ENCODE measurements at places on chromosomes 3 and 15.

DNA sequence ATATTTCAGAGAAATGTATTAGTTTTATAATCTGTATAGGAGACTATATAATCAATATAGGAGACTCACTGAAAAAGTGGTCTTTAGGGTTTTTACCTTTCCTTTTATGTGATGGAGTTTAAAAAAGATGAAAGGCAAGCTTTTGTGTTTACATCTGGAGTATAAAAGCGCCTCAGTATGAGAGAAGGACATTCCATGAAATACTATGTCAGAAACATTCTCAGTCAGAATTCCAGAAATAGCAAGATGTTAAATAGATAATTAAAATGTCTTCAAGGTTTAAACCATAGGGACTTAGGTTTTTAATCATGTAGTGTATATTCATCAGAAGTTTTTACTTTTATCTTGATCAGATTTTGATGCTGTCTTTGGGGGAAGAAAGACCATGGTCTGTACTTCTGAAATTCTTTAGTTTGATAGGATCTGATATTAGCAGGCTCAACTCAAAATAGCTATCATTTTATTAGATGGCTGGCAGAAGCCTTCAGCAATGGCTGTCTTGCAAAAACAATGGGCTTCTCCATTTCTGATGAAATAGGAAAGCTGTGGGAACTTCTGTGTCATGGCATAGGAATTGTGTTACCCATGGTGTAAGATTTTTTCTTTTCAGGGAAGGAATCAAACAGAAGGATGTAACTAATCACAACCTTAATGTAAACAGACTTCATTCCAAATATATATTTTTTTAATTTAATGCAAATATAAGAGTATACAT, 209.6 kb upstream of the PLSCR5 start:
- no peak for DNase-seq

DNA sequence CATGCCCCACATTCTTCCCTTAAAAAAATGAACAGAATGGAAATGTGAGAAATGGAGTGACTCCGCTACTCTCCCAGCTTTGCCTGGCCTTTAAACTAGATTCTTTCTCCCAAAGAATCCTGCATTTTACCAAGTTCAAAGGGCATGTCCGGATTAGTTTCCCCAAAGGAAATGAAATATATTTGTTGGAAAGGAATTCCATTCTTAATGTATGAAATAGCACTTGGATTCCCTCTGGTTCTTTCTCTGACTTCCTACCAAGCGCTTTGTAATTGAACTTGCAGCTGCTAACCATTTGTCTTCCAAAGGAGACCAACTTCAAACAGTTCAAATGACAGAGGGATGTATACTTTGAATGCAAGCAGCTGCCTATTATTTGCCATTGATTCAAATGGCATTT, 18.9 kb downstream of the MAP2K1 start:
- DNase-seq, result no peak

GRCh38 chr15:68052431-68052830, 1.7 kb upstream of the PIAS1 start:
- DNase-seq, result no peak

DNA sequence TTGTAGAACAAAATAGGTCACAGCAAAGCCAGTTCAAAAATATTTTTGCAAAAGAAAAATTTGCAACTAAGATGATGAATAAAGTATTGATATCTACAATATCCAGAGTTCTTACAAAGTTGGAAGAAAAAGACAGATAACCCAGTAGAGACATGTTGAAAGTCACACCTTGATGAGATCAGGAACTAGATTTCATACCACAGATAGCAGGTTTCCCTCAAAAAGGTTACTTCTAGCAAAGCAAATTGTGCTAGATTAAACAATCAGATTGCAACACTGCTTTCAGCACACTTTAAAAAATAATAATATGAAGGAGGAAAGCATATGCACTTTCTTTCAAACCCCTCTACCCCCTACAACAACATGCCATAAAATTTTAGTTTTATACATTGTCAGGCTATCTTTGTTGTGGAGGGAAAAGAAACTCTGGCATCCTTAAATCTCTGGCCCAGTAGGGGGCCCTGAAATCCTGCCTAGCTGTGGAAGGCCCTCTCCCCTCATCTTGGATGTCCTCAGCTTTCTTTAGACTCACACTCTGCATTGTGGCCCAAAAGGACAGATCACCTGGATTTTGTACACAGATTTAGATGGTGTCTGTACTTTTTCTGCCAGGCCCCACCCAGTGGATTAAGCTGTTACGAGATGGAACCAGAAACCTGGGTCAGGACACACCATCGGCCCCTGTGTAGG, 50.9 kb downstream of the CCR3 start:
- DNase-seq, result no peak

GRCh38 chr3:23704298-23704697, 101.5 kb upstream of the UBE2E1 start:
- no peak for DNase-seq
